Bronchial epithelial cell (primary cell): ENCODE measurements at places on chromosomes 16 and 17. TPM values are rescaled to one million over a fixed set of nuclear protein-coding genes. Genes with fewer than 3 reads are reported as not detected.

Gene TPSG1
- not detected in 2 replicates for total RNA-seq

Gene RNF43
- total RNA-seq, result 6.1 and 7.6 TPM in 2 replicates

Gene KRTAP16-1
- total RNA-seq, result not detected in 2 replicates

Gene FKBP10
- 64.1 and 81.6 TPM in 2 replicates for total RNA-seq

Gene OR1F1
- total RNA-seq, result not detected in 2 replicates

Gene C16orf89
- not detected in 2 replicates for total RNA-seq

Gene KRT28
- not detected in 2 replicates for total RNA-seq

Gene OR3A3
- total RNA-seq, result not detected in 2 replicates

Gene KRT20
- not detected in 2 replicates for total RNA-seq

Gene SLFN12
- total RNA-seq, result 2.3 and 4.2 TPM in 2 replicates

Gene FGF11
- total RNA-seq, result 12.4 and 28.3 TPM in 2 replicates

Gene FNDC8
- not detected in 2 replicates for total RNA-seq

Gene SBK1
- under 0.01 TPM in 2 replicates for total RNA-seq

Gene KRT39
- not detected in 2 replicates for total RNA-seq

Gene MARCHF10
- total RNA-seq, result not detected in 2 replicates

Gene HOXB8
- not detected in 2 replicates for total RNA-seq

Gene ADAD2
- total RNA-seq, result not detected in 2 replicates

Gene CTRB2
- total RNA-seq, result not detected in 2 replicates

Gene USP43
- total RNA-seq, result 13.4 and 14.2 TPM in 2 replicates

Gene MSI2
- 21.1 and 21.3 TPM in 2 replicates for total RNA-seq

Gene CES1
- total RNA-seq, result 0.26 TPM in 2 replicates

Gene KRTAP3-1
- not detected in 2 replicates for total RNA-seq

Gene PPL
- 184 and 378 TPM in 2 replicates for total RNA-seq

Gene ABCA6
- 0.26 and 0.38 TPM in 2 replicates for total RNA-seq

Gene MEIOC
- not detected in 2 replicates for total RNA-seq

Gene FOXN1
- 0.38 TPM in 1 of 2 replicates, not detected in the other for total RNA-seq

Gene LRRC46
- not detected in 2 replicates for total RNA-seq

Gene TMEM100
- total RNA-seq, result not detected in 2 replicates

Gene ZFP3
- 0.53 and 0.64 TPM in 2 replicates for total RNA-seq

Gene FADS6
- 0.26 TPM in 1 of 2 replicates, not detected in the other for total RNA-seq

Gene TBC1D26
- 0.13 TPM in 1 of 2 replicates, not detected in the other for total RNA-seq

Gene ITGAX
- total RNA-seq, result under 0.01 TPM in 1 of 2 replicates, not detected in the other

Gene PLEKHH3
- 15.3 and 26.9 TPM in 2 replicates for total RNA-seq

Gene PRR29
- not detected in 2 replicates for total RNA-seq

Gene TOM1L1
- 60.3 and 83.7 TPM in 2 replicates for total RNA-seq

Gene MSLN
- total RNA-seq, result 2.6 and 4.5 TPM in 2 replicates

Gene SPATA22
- not detected in 2 replicates for total RNA-seq

Gene PLXDC1
- total RNA-seq, result under 0.01 TPM in 2 replicates

Gene TP53TG3C
- not detected in 2 replicates for total RNA-seq

Gene ABCC12
- total RNA-seq, result not detected in 2 replicates

Gene CCL5
- 0.26 TPM in 1 of 2 replicates, not detected in the other for total RNA-seq

Gene CACNG4
- not detected in 2 replicates for total RNA-seq

Gene KCNG4
- total RNA-seq, result not detected in 2 replicates

Gene CLDN7
- total RNA-seq, result 546 and 850 TPM in 2 replicates

Gene CD300H
- not detected in 2 replicates for total RNA-seq

Gene PHAF1
- total RNA-seq, result 7.6 and 16.3 TPM in 2 replicates

Gene PRR15L
- total RNA-seq, result 1.6 and 9.1 TPM in 2 replicates

Gene KRTAP4-3
- total RNA-seq, result not detected in 2 replicates

Gene CACNG1
- not detected in 2 replicates for total RNA-seq

Gene KAT2A
- total RNA-seq, result 5.6 and 10.3 TPM in 2 replicates

Gene TM4SF5
- not detected in 2 replicates for total RNA-seq

Gene TMC8
- under 0.01 TPM in 1 of 2 replicates, not detected in the other for total RNA-seq

Gene TPSB2
- not detected in 2 replicates for total RNA-seq

Gene CCDC154
- total RNA-seq, result under 0.01 and 0.51 TPM in 2 replicates

Gene SLC35G6
- not detected in 2 replicates for total RNA-seq
